ENCODE measurements at places on chromosomes 5 and 9. TPM values are rescaled to one million over a fixed set of nuclear protein-coding genes. Genes with fewer than 3 reads are reported as not detected.

DNA sequence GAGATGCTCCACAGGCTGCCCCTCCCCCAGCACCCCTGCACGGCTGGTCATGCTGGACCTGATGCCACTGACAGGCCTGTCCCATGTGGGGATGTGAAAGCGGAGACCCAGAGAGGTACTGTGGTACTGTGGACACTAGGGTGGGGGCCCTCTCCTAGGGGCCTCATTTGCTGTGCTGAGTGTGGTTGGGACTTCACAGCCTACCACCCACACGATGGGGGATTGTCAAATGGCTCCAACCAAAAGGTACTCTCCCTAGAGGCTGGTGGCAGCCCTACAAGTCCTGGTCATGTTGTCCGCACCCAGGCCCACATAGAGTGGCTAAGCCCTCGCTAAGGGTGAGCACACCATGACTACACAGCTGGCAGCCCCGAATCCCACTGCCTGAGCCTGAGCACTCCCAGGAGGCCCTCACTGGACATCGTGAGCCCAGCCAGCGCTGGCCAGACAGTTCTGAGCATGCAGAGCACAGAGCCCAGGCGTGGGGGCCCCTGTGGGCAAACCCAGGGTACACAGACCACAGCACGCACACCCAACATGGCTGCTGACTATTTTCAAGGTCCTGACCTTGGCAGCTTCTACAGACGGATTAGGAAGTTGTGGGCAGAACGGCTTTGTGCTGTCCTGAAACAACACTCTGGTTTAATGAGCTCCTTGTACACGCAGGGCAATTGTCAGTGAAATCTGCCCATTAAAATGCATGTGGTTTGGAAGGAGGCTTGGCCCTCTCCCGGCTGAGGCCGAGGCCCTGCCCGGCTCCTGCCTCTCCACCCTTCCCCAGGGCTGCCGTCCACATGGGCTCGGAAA lies 214.1 kb downstream of the HSPA4 start:
- DNase-seq = no peak

The EFNA5 gene
- 11.8 TPM for total RNA-seq

The F2R gene
- 7.1 TPM for total RNA-seq

The TNFAIP8 gene
- 34.4 TPM for total RNA-seq

DNA sequence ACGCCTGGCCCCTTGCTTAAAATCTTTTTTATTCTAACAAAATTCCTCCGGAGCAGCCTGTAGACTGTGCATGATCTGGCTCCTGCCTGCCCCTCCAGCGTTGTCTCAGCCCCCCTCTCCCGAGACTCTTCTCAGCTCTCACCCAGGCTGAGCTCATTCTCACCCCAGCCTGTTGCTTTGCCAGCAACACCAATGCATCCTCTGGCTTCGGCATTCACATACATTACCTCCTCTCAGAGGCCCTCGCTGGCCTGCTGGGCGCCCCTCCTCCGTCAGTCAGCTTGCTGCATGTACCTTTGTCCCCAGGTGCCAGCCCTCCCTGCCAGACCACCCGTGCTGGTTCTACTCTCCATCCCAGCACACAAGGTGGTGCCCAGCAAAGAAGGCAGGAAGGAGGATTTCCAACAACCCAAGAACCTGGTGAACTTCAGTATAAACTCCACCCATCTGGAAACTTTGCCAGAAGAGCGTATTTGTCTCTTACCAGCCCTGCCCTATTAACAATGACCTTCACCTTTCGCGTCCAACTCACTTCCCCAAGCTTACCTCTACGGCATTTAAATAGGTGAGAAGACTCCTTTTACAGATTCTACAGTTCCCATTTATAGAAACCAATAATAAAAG lies 35.0 kb downstream of the MYO10 start:
- no peak for DNase-seq

DNA sequence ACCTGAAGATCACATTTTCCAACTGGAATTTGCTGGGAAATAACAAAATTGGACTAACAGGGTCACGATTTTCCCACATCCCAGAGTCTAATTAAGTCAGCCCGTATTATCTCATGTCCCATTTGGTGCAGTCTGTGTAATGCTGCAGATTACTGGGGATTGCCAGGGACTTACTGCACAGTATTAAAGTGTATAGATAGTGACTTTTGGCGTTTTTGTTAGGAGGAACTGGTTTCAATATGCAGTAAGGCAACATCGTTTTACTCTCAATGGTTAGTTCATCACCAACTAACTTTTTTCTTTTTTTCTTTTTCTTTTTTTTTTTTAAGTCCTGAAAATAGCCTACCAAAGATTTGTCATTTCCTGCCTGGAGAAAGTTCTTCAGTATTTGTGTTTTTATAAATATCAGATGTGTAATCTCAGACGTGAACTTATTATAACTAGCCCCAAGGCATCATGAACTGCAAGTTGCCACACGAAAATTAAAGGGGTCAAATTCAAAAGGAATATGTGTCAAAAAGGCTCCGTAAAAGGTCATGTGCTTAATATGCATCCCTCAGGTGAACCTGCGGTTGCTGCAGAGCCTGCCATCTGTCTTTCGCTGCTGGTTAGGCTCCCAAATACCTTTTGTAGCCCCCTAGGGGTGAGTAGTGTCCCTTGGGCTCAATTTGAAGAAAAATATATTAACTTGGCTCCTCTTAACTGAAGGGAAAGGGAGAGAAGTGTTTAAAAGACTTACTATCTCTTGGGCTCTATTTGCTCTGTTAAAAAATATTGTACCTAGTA lies 176.7 kb upstream of the ADAMTSL1 start:
- no peak for DNase-seq

DNA sequence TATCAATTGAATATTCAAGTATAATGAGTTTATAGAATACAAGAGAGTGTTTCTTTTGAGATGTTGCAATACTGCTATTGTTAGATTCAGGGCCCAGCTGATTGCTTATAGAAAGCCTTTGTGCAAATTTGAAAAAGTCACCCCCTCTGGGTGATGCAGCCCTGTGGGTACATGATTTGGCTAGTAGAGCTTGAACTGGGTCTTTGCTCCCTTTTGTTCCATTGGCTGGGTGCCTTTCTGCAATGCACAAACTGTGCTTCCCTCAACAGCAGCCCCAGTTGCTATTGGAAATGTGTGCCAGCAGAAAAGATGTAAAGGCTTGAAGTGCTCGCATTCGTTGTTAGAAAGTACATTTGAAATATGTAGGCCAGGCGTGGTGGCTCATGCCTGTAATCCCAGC lies 61.8 kb upstream of the CEMIP2 start:
- no peak for DNase-seq
